H7 (cell line): ENCODE measurements at places on chromosomes 2 and 18.

DNA sequence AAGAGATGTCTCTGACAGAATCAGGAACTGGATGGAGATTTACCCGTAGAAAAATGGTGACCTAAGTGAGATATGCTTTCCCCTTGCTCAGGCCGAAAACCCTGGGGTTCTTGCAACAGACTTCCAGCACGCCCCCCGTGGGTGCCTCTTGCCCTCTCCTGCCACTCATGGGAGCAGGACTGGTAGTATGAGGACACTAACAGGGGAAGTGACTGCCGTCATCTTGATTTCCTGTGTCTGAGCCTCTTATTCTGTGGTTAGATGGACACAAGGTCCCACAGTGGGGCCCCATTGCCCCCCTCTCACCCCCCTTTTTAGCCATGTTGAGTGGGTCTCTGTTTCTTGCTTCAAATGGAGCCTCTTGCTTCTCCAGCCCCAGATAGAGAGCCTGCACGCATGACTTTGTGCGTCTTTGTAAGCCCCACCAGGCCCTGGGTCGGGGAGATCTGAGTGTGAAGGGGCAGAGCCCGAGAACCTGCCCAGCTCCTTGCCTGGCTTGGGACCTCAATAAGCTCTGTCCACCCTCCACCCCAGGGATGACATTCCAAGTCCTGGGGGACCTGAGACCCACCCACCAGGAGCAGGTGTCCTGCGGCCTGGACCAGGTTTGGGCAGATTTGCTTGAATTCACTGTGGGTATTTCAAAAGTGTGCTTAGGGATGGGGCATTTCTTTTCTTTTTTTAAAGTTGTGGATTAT, 12.6 kb downstream of the GNLY start:
- peak; percentile 6 for DNase-seq

DNA sequence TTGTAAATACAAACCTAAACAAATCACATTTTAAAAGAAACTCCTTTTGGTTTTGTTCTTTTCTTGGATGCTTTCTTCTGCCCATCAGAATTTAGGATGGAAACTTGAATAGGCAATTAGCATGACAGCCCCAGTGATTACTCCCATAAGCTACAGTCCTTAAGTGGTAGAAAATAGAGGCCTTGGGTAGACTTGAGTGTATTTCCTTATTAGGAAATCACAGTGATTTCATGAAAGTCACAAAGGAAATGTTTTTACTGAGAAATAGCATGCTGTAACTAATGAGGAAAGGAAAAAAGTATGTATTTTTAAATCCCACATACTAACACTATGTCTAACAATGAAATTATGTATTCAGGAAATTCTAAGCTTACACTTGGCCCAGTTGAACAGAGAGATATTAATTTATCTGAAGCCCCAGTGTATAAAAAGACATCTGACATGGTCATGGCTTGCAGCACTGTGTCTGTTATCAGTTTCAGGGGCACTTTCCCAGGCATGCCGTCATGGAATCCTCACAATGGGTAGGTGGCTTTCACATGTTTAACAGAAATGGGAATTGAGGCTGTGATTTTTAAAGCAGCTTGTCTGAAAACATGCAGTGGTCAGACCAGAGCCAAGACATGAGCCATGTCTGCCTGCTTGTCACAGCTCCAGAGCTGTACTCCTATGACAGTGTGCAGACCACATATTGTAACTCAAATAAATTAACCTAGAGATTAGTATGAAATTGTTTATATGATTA, 79.7 kb upstream of the TRIB2 start:
- no peak for DNase-seq

- DNase-seq = no peak
These were observed 24.3 kb upstream of the FAP start for GRCh38 chr2:162267496-162267895.

- DNase-seq = no peak
These were observed 68.6 kb downstream of the GATA6 start for GRCh38 chr18:22238036-22238435.

DNA sequence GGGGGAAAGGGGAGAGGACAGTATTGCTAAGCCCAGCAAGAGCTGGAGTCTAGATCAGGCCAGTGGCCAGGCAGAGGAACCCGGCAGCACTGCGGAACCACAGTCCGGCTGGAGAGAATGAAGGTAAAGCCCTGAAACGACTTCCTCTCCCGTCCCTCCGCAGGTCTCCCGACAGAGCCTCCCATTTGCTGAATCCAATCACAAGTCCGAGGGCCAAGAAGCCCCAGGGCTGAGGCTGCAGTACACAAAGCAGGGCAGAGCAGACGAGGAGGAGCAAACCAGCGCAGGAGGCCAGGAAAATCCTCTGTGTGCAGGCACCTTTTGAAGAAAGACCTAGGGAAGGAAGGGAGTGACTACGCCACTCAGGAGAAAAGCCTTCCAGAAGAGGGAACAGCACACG, 104.4 kb downstream of the OSBPL1A start:
- no peak for DNase-seq

- DNase-seq = no peak
These were observed 8.9 kb downstream of the TPO start for GRCh38 chr2:1422131-1422530.

- DNase-seq = no peak
These were observed 233.4 kb upstream of the GALNT5 start for GRCh38 chr2:157024129-157024528.

DNA sequence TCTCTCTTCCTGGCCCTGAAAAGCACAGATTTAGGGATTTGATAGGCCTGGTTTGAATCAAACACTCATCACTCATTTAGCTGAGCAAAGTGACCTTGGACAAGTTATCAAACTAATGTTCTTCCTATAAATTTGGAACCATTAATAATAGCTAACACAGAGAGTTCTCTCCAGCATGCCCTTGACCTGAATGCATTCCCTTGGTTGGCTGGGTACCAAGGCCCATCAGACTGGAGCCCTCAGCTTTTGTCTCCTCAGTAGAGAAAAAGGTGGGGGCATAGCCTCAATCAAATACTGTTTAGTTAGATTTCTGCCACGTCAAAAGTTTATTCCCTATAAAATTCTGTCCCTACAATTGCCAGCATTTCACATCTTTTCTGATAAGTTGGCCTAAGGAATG, 13.8 kb upstream of the MRPL19 start:
- no peak for DNase-seq

- DNase-seq = no peak
These were observed 475.8 kb downstream of the LRRTM4 start for GRCh38 chr2:77046339-77046738.

DNA sequence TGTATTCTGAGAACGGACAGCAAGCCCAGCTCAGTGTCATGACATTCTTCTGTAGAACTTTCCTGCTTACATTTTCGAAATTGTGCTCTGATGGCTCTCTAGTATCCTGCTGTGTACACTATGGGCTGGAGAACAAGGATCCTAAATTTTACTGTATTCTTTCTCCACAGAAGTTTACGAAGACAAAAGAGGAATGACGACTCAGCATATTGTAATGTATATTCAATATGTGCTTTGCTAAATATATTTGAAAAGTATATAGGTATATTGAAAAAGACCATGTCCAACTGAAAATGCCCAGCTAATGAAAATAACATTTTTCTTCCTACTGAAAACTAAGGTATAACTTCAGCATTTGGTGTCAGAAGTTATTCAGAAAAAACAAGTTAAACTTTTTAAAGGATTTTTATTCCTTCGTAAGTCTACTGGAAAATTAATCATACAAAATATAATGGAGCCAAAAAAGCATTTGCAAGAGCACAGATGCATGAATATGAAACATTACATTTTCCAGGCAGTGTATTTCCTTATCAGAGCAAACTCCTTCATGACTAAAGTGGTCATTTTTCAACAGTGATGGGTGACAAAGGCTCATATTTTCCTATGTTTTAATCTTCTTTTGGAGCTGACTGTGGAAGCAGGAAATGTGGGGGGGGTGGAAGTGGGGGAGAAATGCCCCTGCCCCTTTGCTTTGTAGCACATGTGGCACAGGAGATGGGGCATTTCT, 143.8 kb upstream of the THUMPD2 start:
- no peak for DNase-seq

GRCh38 chr2:73292906-73293533, 328 bp downstream of the EGR4 start:
- peak; percentile 79 for DNase-seq

DNA sequence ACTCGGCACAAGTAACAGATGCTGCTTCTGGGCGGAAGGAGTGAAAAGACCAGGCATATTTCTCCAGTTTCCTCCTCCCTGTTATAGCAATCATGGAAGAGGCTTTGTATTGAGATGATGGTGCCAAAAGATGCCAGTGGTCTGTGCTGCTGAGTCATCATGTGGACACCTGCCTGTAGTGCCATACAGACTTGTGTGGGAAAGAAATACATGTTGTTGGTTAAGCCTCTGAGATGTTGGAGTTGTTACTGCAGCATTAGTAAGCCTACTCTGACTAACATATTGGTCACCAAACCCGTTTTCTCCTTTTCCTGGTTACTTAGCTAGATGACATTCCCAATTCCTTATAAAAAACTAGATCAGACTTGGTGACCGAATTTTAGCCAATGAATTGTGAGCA, 356.9 kb downstream of the ZNF521 start:
- DNase-seq = no peak

DNA sequence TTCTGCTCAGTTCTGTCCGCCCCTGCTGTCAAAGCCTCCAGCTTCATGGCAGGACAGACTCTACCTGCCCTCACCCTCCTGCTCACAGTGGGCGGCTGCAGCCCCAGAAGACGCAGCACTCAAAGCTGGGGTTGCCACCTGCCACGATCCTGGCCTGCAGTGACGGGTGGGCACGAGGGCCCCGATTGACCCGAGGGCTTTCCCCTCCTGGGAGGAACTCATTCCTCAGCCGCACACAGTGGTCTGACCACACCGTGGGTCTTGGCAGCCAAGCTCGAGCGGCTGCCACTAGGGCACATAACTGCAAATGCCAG, 47.1 kb downstream of the HS6ST1 start:
- DNase-seq = no peak

DNA sequence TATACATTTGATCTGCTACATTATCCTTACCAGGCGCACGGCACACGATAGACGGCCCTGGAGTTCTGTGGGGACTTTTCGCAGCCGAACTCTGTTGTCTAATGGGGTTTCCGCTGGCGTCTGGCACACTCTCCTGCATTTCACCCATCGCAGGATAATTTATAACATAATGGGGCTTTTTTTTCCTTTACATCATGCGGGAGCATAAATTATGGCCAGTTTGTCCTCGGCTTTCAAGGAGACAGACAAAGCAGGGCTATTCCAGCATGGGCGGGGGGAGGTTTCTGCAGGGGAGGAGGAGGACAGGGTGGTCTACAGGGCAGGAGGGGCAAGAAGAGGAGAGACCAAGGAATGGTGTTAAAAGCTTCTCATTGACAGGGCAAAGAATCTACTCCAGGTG, 279.8 kb downstream of the CELF4 start:
- DNase-seq = peak; percentile 20

- no peak for DNase-seq
These were observed 143.4 kb downstream of the NCKAP5 start for GRCh38 chr2:133424876-133425275.

DNA sequence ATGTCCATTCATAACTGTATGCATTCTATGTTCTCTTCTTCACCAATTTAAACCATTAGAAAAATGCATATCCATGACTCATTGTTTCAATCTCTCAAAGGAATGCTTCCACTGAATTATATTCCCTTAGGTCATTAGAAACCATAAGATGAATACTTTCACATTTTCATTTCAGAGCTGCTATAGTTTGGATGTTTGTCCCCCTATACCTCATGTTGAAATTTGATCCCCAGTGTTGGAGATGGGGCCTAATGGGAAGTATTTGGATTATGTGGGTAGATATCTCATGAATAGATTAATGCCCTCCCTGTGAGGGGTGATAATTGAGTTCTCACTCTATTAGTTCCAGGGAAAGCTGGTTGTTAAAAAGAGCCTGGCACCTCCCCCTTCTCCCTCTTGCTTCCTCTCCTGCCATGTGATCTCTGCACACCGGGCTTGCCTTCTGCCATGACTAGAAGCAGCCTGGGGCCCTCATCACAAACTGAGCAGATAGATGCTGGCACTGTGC, 35.7 kb downstream of the THUMPD2 start:
- no peak for DNase-seq

- DNase-seq = no peak
These were observed 2.3 kb downstream of the GCKR start for GRCh38 chr2:27498975-27499374.

DNA sequence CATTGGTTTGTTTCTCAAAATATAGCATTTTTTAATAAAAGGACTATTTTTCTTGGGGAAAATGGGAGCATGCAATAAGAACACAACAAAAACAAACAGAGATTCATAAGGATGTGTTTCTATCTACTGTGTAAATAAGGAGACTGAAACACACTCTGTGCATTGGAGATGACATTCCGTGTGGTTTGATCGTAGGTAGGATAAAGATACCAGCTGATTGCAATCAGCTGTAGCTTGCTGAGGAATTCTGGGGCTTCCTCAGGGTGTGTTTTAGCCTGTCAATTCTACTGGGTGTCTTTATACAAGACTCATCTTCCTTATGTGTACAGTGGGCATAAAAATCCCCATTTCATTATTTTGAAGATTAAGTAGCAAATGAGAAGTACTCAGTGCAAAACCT, 591.6 kb downstream of the DSC3 start:
- no peak for DNase-seq

GRCh38 chr2:52117299-52117698, 1085.4 kb upstream of the NRXN1 start:
- no peak for DNase-seq

DNA sequence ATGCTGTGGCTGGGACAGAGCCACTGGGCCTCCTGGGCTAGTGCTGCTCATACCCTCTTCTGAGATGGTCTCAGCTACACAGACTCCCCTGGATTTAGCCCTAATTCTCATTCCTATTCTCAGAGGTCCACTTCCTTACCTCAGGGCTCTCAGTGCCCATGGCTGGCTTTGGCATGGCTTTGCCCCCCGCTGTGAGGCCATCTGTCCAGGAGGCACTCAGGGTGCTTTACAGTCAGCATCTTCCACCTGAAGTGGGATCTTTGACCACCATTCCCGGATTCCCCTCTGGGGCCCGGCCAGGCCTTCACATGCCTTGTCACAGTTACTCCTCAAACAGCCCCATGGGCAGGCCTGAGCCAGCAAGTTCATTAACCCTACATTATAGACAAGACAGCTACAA, 161.8 kb downstream of the CELF4 start:
- no peak for DNase-seq

GRCh38 chr2:137254052-137254451, 488.7 kb downstream of the THSD7B start:
- no peak for DNase-seq

- no peak for DNase-seq
These were observed 56.0 kb upstream of the NFU1 start for GRCh38 chr2:69493268-69493667.

GRCh38 chr18:57088883-57089282, 58.0 kb upstream of the BOD1L2 start:
- no peak for DNase-seq

DNA sequence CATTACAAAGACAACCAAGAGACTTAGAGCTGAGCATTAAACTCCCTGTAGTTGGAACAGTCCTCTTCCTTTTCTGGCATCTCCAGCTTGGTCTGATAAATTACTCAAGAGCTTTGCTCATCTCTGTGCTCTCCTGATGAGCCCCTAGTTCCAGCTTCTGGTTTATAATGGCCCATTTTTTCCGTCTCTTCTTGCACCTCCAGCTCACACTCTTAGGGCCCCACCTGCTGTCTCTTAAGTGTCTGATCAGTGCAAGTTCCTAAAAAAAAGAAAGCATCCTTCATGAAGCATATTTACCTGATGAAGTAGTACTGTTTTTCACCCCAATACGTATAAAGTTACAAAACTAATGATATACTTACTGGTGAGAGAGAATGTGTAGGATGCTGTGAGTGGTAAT, 822.9 kb downstream of the RNF144A start:
- no peak for DNase-seq
